AG09319 (cell line): ENCODE measurements at places on chromosomes 6 and 20.

DNA sequence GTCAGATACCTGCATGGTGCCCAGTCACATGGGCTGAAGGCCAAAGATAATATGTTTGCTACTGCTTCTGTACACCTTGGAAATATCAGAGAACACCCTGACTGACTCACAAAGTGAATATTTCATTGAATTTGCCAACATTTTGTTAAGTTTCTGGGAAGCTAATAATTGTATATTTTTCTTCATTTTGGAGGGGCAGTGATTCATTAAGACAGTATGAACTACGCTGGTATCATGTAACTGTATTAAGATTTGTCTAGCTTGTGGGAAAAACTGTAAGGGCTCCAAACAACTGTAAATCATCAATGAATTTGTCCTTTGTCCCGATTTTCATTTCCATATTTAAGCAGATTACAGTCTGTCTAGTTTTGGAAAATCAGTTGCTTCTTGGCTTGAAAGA, 102.3 kb upstream of the CCN2 start:
- no peak for DNase-seq

DNA sequence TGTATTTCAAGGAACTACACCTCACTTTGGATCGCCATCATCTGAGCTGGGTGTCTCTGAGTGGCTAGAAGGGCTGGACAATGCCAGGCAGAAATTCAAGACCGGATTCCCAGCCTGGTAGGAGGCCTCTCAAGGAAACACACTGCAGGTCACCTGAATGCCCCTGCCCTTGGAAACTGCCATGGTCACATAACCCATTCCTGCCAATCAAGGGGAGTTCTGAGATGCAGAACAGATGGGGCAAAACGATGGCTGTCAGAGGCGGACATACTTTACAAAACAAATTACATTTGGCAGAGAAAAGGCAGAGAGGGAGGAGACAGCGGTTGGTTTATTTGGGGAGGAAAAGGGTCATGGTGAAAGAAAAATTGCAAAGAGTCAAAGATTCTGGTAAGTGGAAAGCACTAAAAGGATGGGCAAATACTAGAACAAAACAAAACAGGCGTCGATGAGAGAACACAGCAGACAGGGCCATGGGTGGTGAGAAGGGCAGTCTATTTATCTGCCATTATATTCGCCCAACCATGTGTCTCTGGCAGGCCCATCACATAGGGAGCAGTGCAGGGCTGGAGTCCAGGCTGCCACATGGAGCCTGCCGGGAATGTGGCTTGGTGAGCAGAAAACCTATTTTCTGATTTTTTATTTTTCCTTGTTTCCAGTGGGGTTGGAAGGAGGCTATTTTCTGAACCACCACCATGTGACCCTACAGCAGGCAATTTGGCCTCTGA, 13.5 kb downstream of the BEND3 start:
- DNase-seq: no peak

DNA sequence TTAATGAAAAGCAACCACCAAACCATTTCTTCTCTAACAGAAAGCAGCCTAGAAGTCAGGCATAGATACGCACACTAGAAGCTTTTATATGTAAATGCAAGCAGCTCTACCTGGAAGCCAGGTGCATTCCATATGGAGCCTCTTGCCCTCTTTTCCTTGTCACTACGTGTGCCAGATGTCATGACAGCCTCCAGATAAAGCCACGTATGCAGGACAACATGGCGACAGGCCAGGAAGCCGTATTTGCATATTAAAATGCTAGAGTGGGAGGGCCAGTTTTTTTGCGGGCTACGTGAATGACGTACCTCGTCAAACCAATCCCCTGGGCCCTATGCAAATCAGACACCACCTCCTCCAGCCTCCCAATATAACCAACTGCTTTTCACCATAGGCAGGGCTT, 308.1 kb upstream of the SPTLC3 start:
- DNase-seq: no peak

DNA sequence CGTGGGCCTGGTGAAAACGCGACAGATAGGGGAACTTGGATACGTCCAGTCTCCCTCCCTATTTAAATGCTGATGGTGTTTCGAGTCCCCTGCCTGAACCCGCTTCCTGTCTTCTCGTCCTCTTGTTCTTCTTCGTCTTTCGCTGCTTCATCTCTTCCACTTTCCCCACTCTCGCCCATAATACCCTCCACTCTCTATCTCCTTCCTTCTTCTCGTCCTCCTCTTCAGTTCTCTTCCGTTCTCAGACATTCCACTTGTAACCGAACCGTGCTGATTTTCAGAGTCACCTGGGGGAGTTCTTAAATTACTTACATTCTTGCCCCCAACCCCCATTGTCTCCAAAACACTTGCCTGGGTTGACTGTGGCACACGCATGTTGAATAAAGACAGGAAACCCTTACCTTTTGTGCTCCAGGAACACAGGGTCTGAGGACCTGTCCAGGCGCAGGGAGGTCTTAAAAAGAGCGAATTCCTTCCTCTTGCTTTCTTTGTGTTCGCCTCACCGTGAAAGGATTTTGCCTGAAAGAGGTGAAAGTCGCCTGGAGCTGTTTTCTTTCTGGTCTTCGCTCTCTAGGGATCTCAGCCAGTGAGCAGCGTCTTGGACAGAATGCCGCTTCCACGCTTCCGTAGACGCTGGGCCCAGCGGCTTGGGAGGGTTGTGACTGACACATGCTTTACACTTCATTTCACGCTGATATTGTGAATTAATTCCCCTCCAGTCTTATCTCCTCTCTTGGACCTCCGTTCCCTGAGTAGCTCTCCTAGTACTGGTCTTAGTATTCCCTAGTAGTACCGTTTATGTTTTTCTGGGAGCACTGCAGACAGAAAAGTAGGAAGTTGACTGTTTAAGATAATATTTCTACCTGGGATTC, 184.0 kb downstream of the GPX5 start:
- DNase-seq: no peak

GRCh38 chr6:6418421-6418820, 98.0 kb upstream of the F13A1 start:
- DNase-seq: no peak

- no peak for DNase-seq
Observed at GRCh38 chr20:44137266-44137801, 49.7 kb downstream of the JPH2 start.

GRCh38 chr6:95654176-95654575, 76.8 kb downstream of the MANEA start:
- no peak for DNase-seq

GRCh38 chr6:36101691-36102090, 28.6 kb upstream of the MAPK13 start:
- no peak for DNase-seq

GRCh38 chr6:138719744-138720143, 53.8 kb upstream of the CCDC28A start:
- DNase-seq: no peak

- DNase-seq: no peak
Observed at GRCh38 chr6:104566411-104566810, 293.3 kb downstream of the HACE1 start.

- DNase-seq: no peak
Observed at GRCh38 chr6:3294921-3295871, 36.4 kb downstream of the PSMG4 start.

- DNase-seq: no peak
Observed at GRCh38 chr20:33915726-33916331, 77.9 kb upstream of the RALY start.

GRCh38 chr20:22001886-22002285, 296.4 kb downstream of the PAX1 start:
- DNase-seq: no peak

- no peak for DNase-seq
Observed at GRCh38 chr6:116017546-116018295, 43.0 kb downstream of the FRK start.

DNA sequence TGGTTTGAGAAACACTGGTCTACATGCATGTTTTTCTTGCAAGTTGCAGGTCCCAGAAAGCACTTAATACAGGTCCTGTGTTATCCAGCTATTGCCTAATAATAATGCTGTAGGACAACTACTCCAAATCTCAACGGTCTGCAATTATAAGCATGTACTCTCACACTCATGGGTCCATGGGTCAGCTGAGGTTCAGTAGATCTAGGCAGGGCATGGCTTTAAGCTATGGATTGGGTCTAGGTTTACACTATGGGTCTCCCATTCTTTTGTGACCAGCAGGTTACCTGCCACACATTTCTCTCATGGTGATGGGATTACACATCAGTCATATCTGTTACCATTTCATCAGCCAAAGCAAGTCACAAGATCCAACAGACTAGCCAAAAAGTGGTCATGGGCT, 13.9 kb downstream of the ISM1 start:
- DNase-seq: no peak

GRCh38 chr6:107470364-107470763, 11.0 kb upstream of the PDSS2 start:
- DNase-seq: no peak
